ENCODE measurements at places on chromosomes 3 and 15.

DNA sequence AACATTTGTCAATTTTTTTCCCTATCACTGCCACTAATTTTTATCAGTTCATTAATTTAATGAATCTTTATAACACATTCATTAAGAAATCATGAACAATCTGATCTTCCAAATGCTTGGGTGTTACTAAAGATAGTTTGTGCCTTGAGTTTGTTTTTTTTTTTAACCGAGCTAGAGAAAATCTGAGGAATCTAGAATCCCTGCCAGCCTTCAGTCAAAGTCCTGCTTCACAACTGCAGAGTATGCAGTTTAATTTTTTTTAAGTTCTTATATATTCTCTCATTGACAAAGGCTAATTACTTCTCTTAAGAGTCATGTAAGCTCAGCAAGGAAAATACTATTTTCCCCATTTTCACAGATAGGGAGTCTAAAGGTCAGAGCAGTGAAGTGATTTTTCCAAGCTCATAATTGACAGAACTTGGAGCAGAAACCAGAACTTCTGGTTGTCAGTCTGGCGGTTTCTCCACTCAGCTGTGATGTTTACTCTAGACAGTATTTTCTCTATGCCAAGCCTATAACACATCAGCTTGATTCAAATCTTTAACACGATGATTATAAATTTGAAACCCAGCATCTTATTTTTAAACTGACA, 55.7 kb downstream of the TNIK start:
- DNase-seq = no peak

GRCh38 chr3:53180305-53181023, 19.5 kb downstream of the PRKCD start:
- no peak for DNase-seq

DNA sequence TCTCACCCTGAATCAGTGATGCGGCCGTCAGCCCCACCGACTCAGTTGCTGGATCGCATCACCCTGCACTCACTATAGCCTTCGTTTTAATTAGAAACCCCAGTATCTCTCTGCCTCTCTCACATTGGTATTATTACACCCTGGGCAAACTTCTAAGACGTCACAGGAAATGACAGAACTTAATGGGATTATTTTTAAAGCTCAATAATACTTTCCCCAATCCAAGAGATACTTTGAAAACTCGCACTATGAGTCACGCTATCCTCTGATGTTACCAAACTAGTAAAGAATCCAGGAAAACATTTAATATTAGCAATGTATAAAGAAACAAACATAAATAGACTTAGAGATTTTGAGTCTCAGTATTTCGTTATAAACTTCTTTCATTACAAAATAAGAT, 36.6 kb downstream of the RUBCN start:
- no peak for DNase-seq

DNA sequence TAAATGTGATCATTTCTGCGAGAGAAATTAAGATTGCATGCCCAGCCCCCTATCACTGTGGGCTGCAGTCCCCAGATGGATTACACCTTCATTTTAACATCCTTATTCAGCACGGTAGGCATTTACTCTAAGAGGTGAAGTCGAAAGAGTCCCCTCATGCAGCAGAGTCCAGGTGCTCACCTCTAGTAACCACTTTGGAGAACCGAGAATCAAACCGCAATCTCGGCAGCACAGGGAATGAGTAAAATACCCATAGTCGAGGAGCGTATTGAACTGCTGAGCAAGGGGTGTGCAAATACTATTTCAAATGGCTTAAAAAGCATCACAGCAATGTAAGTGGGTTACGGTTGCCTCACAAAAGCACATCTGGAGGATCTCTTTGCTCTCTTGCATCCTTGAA, 298.6 kb upstream of the ICE2 start:
- no peak for DNase-seq

- DNase-seq = no peak
Measured at GRCh38 chr3:3071136-3071535, 39.0 kb downstream of the IL5RA start.

GRCh38 chr15:90016721-90017120, 15.6 kb downstream of the ZNF710 start:
- no peak for DNase-seq

DNA sequence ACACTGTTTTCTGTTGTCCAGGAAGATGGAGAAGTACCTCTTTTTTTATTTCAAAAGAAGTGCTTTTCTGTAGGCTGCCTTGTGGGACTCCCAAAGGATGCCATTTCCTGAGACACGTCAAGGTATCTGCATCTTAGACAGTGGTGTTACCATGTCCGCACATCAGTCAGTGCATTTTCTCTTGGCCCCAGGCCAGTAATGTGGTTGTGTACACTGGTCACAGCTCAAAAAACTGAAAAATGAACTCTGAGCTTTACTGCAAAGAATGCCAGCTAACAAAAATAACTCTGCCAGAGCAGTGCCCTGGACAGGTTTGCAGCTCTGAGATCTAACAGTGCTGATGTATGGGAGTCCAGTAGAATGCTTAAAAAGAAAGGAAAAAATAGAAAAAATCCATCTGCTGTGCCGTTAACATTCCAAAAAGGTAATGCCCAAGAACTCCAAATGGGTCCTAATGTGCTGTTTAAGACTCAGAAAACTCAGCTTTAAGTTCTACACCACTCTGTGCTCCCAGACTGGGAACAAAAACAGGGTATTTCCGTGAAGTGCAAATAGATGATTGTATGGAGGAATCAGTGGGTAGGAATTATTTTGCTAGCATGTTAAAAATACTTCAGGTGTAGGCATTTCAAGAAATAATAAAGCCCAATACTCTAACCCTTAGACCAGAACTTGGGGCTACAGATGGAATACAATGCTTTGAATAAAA, 315.9 kb downstream of the FEZF2 start:
- no peak for DNase-seq

All from NCI-H1048 (cell line).